ENCODE measurements at places on chromosomes 5 and 9. TPM values are rescaled to one million over a fixed set of nuclear protein-coding genes. Genes with fewer than 3 reads are reported as not detected.

- no peaks in the 10 kb centered on the region for H3K4me1 ChIP-seq
- H3K4me3 ChIP-seq: no peak overlapping the region
- no peaks in the 10 kb centered on the region for H3K27me3 ChIP-seq
- no peak overlapping the region for H3K27ac ChIP-seq
- H3K36me3 ChIP-seq: no peaks in the 10 kb centered on the region
Measured at GRCh38 chr5:142797420-142797819, 27.2 kb downstream of the ARHGAP26 start.

GRCh38 chr9:9275601-9276000 is 1337.2 kb downstream of the PTPRD start:
- H3K27me3 ChIP-seq: no peaks in the 10 kb centered on the region
- no peaks in the 10 kb centered on the region for H3K4me1 ChIP-seq
- H3K4me3 ChIP-seq: no peak overlapping the region

- H3K4me3 ChIP-seq: no peak overlapping the region
- no peaks in the 10 kb centered on the region for H3K27me3 ChIP-seq
- H3K27ac ChIP-seq: peak overlapping the region; percentile 75
- DNase-seq: no peak
- H3K36me3 ChIP-seq: no peaks in the 10 kb centered on the region
Measured at GRCh38 chr9:121359351-121360294, 10.4 kb downstream of the STOM start.

GRCh38 chr5:99320436-99320835 is 391.6 kb upstream of the CHD1 start:
- no peaks in the 10 kb centered on the region for H3K36me3 ChIP-seq
- no peaks in the 10 kb centered on the region for H3K27me3 ChIP-seq
- DNase-seq: no peak

- no peak for DNase-seq
- no peaks in the 10 kb centered on the region for H3K27me3 ChIP-seq
Measured at GRCh38 chr9:99638971-99639370, 182.7 kb upstream of the NR4A3 start.

DNA sequence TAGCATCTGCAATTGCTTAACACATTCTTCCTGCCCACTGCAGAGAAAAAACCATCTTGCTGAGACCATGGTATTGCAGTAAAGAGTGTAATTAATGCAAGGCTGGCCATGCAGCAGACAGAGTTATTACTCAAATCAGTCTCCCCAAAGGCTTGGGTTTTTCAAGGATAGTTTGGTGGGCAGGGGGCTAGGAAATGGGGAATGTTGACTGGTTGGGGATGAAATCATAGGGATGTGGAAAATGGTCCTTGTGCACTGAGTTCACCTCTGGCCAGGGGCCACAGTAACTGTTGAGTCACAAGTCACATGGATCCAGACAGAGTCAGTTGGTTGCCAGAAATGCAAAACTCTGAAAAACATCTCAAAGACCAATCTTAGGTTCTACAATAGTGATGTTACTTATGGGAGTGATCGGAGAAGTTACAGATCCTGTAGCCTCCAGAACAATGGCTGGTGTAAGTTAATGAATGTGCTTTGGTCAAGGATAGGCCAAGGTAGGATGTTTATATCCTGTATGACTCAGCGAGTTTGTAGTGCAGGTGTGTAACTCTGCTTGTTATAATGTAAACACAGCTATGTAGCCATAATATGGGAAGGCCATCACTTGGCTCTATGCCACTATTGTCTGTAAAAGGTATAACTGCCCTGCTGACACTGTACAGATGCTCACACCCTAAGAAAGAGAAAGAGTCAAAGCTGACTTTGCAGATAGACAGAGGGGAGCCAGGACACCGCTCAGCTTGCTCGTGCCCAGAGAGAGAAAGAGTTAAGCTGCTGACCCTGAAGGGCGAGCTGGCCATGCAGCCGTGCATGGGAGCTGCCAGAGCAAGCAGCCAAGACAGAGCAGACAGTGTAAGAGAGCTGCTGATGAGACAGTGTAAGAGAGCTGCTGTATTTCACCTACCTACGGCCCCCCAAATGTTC is 27.2 kb downstream of the C9orf152 start:
- H3K27me3 ChIP-seq: no peaks in the 10 kb centered on the region
- H3K27ac ChIP-seq: no peak overlapping the region
- H3K4me1 ChIP-seq: no peaks in the 10 kb centered on the region
- H3K4me3 ChIP-seq: no peak overlapping the region
- no peaks in the 10 kb centered on the region for H3K36me3 ChIP-seq

DNA sequence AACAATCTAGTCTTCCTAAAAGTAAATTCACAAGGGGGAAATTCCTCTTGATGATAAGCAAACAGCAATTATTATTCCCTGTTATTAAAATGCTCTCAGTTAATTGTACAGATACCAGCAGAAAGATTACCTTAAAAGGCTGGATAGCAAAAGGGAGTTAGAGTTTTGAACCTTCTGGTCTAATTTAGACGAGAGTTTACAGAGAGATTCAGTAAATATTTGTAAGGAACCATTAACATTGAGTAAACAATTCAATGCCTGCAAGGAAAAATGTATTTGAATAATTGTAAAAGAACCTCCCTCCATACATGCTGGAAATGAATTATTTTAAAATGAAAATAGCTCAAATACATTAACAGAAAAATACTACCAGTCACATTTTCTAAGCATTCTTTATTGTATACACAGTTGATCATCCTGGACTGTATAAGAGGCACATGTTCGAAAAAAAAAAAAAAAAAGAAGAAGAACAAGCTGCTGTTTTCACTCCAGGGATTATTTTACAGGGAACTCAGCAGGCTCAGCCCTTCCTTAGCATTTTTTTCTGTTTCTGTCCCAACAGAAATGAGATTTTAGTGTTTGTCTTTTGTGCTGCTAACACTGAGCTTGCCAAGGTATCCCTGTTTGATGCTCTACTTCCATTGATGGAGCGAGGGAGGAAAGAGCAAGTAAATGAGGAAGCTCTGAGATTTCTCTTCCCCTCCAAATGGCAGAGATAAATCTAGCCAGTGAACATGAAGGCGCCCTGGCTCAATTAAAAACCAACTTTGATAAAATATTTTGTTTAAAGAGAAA is 141.1 kb downstream of the ENC1 start:
- no peaks in the 10 kb centered on the region for H3K4me1 ChIP-seq
- no peaks in the 10 kb centered on the region for H3K36me3 ChIP-seq
- no peaks in the 10 kb centered on the region for H3K27me3 ChIP-seq
- H3K4me3 ChIP-seq: no peak overlapping the region

Gene IL4
- total RNA-seq: not detected

DNA sequence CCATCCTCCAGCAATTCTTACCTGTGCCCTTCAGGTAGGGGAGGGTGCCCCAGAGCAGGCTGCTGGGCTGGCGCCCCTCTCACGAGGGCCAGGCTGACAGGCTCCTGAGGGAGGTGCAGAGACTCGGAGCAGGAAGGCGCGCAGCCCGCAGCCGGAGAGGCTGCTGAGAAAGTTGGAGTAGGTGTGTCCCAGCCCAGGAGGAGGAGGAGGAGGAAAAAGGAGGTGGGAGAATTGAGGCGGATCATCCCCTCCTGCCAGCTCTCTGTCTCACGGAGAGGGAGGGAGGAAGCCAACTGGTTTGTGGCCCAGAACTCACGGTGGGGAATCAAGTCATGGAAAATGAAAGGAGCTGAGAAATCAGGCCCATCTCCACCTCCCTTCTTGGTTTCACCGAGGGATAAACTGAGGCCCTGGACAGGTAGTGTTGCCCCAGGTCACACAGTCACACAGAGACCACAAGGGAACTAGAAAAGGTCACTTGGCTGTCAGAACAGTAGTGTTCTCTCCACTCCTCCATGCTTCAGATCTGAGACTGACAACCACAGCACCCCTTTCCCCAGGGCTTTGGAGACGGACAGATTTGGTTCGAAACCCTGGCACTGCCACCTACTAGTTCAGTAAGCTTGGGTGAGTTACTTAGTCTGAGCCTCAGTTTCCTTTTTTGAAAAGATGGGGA is at the start of gene FAT2:
FAT2 (minus strand) TSS at position 188 of the 676 bp plus-strand sequence. CDS start 22,400 bp downstream, outside the sequence.
- DNase-seq: no peak
- H3K27me3 ChIP-seq: no peaks in the 10 kb centered on the region
- no peaks in the 10 kb centered on the region for H3K4me1 ChIP-seq
- no peak within 1 kb of the TSS for H3K4me3 ChIP-seq

DNA sequence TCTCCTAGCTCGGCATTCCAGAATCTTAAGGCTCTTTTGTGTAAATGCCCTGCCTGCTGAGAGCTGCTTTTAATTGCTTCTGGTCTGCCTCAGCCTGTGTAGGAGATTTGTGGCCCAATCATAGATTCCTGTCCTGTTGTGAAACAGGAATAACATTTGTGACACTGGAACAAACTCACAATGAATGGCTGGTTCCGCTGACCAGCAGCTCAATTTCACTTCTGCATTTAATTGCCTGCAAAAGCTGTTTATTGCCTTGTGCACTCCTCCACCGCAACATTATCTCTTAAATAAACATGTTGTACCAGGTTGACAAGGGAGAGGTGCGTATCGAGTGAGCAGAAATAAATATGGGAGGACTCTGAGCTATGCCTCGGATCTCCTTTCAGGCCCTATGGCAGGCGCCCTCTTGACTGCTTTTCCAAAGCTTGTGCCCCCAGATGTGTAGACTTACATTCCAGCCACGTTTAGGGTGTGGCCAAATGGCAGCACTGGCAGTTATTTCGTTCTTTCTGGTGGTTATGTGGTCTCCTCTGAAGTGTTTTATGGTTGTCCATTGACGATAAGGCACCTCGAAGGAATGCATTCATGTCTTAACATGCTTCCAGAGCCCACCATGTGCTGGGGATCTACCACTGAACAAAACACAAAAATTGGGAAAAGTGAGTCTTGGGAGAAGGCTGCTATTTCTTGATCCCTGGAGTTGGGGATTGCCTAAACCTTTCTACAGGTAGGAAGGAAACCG is 58.1 kb downstream of the DMRT1 start:
- no peak overlapping the region for H3K4me3 ChIP-seq
- H3K27me3 ChIP-seq: no peaks in the 10 kb centered on the region
- DNase-seq: no peak
- no peak overlapping the region for H3K27ac ChIP-seq

GRCh38 chr5:158820891-158821290 is 278.8 kb downstream of the EBF1 start:
- no peaks in the 10 kb centered on the region for H3K36me3 ChIP-seq
- H3K27me3 ChIP-seq: no peaks in the 10 kb centered on the region
- no peak for DNase-seq
- no peak overlapping the region for H3K4me3 ChIP-seq
- H3K4me1 ChIP-seq: no peaks in the 10 kb centered on the region

DNA sequence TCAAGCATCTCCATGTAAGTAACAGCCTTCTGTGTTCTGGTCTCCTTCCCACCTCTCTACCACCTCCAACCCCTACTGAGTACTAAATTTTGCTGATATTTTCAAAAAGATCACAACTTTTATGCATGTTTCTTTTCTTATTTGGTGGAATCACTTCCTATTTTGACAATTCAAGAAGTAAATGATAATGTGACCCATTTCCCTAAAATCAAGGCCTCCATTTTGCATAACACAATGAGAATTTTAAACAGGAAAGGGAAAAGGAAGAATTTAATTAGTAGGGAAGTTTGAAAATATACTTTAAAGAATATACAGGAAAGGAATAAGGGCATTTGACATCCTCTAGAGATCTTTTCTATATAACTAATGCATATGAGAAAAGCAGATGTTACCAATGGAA is 212.9 kb upstream of the RASA1 start:
- no peak overlapping the region for H3K4me3 ChIP-seq
- H3K27me3 ChIP-seq: no peaks in the 10 kb centered on the region
- DNase-seq: no peak
- H3K27ac ChIP-seq: no peak overlapping the region
- H3K36me3 ChIP-seq: no peaks in the 10 kb centered on the region
- H3K4me1 ChIP-seq: no peaks in the 10 kb centered on the region

DNA sequence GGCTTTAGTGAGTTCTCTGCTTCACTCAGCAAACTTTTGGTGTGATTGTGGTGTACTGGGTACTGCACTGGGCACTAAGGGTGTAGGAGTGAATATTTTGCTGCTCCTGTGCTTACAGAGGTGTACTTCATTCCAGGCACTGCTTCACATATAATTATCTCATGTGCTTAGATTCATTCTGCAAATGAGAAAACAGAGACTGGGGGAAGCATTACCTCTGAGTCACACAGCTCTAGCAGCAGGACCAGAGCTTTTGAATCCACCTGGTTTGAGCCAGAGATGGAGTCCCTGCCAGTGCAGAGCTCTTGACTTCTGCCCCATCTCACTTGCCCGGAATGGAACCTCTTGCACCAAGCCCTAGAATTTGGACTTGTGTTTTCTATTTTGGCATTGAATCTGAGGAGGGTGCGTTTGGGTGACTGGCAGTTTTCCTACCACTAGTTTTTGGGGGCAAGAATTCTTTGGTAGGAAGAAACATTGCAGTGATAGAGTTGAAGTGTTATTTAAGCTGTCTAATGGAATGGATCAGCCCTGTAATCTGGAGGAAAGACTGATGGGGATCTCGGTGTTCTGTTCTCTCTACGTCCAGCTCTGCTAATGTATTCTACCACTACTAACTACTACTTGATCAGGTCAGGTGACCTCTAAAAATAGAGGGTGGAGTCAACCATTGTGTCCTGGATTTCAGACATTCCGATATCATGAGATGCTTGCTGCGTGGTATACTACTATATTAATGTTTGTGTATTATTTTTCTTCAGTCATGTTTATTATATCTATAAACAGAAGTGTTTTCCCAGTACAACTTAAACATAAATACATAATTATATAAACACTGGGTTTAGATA is 2.5 kb downstream of the ARHGAP26 start:
- peak overlapping the region; percentile 96 for H3K27ac ChIP-seq
- no peak for DNase-seq
- no peaks in the 10 kb centered on the region for H3K27me3 ChIP-seq
- H3K4me3 ChIP-seq: no peak overlapping the region
- H3K4me1 ChIP-seq: no peaks in the 10 kb centered on the region
- H3K36me3 ChIP-seq: no peaks in the 10 kb centered on the region

Gene HTR1A
- total RNA-seq: 11.7 TPM

Gene ZDHHC11B
- 15.1 TPM for total RNA-seq

Gene NEUROG1
- total RNA-seq: not detected

DNA sequence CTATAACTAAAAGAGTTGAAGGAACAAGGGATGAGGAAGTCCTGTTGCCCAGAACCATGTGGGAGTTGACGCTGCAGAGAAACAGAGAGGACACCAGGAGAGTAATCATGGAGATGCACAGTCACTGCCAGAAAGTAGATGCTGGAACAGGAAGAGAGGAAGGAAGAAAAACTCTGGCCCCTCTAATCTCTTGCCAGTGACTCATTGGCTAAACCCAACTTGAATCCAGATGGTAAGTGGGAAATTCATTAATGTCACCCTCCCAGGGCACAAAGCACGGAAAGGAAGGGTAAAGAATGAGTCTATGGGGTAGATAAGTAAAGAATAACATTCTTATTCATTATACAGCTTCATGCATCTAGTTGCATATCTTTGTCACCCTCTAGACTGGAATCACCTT is 631.9 kb downstream of the PRELID2 start:
- DNase-seq: no peak
- no peaks in the 10 kb centered on the region for H3K4me1 ChIP-seq
- H3K4me3 ChIP-seq: no peak overlapping the region
